ENCODE measurements at places on chromosomes 7 and 10. TPM values are rescaled to one million over a fixed set of nuclear protein-coding genes. Genes with fewer than 3 reads are reported as not detected.

DNA sequence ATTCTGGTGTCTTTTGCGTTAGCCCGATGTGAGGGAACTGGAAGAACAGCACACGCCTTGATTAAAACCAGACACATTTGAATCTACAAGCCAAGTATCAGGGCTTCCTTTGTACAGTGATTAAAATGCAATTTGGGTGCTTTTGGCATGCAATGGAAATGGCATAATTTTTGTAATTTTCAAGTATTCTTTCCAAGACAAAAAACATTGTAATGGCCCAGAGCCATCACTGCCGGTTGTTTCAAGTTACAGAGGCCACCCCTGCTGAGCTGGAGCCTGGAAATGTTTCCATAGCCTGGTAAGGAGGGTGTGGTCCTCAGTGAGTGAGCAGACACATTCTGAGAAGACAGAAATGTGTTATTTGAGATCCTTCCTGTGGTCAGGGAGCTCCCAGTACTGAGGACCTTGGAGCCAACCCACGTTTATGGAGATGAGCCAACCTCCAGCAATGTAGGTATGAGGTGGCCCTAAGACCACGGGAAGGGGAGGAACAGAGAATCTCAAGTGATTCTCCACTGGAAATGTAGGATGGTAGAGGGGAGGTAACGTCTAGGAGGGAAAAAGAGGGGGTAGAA is 20.9 kb downstream of the TEX36 start:
- DNase-seq = no peak

GRCh38 chr7:84507529-84507928 is 312.9 kb upstream of the SEMA3A start:
- no peak for DNase-seq

GRCh38 chr10:101217450-101218281 is 11.6 kb downstream of the LBX1 start:
- no peak for DNase-seq

- no peak for DNase-seq
Observed at GRCh38 chr7:103446049-103446520, at the start of gene SLC26A5. SLC26A5 (minus strand) TSS chr7:103446207; CDS start chr7:103421514, 24,693 bp downstream.

MGAM2 gene
- total RNA-seq = not detected

Data from glomerular endothelial cell (primary cell).